Activated naive CD4-positive, alpha-beta T cell treated with anti-CD3 and anti-CD28 coated beads, Interleukin-2, amount 50 U/mL, for 16 hours (primary cell): ENCODE measurements at places on chromosomes 1 and 21.

GRCh38 chr1:57770772-57771171, 346.9 kb upstream of the DAB1 start:
- DNase-seq, result no peak

DNA sequence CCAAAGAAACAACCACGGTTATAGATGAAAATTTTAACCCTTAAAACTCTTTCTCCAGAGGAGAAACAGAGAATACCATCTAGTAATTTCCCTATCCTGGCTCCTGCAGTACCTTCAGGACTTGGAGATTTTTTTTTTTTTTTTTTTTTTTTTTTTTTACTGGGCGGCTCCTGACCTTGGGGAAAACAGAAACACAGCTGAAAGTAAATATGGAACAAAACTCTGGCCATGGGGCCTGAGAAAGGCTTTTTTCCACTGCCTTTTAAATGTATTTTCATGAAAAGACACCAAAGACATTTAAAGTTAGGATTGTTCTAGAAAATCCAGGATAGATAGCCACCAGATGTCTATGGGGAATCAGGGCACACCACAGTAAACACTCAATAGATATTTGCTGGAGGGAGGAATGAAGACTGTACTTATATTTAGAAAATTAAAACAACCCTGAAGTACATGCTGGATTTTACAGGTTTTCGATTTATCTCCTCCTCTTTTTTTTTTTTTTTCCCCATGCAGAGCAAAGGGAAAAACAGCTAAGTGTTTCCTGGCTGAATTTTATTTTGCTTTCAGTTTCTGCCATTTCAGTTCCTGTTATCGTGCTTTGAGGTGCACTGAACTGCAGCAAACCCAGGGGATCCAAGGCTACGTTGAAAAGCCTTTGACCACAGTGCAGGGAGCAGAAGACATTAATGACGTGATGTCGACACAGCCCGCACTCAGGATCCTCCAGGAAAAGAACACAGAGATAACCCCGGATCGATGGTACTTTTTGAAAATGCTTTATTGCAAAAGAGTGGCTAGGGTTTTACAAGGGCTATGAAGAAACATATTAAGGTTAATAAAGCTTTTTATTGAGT, 35.7 kb upstream of the CNN3 start:
- peak; percentile 11 for DNase-seq

- DNase-seq, result no peak
These were observed 79.5 kb downstream of the SLC66A1 start for GRCh38 chr1:19391596-19391981.

DNA sequence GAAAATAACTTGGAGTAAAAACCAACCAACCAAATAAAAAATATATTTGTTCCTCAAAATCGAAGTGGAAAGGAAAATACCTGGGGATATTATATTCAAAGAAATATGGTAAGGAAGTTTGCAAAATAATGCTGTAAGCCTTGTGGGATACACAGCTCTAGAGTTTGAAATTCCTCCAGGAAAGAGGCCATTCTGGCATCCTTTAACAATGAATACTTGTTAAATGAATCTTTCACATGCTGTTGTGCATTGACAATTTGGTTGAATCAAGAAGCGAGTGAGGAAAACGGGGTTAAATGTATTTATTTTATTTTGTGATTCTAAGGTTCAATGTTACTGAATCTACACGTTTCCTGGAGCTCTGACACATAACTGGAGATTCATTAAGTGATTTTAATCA, 30.5 kb upstream of the NTNG1 start:
- no peak for DNase-seq

- no peak for DNase-seq
These were observed 124.6 kb downstream of the BACH1 start for GRCh38 chr21:29423099-29423870.

GRCh38 chr1:91325456-91325855, 79.2 kb downstream of the HFM1 start:
- DNase-seq, result no peak

- no peak for DNase-seq
These were observed 81.7 kb upstream of the DUSP10 start for GRCh38 chr1:221823561-221823960.

- DNase-seq, result no peak
These were observed 41.0 kb downstream of the NRIP1 start for GRCh38 chr21:15023776-15024175.

GRCh38 chr1:999725-1000356, at the start of gene HES4:
TSS of gene HES4 (minus strand) at chr1:1000097. CDS start at chr1:999973, 124 bp downstream.
- peak; percentile 78 for DNase-seq

- DNase-seq, result no peak
These were observed 160.8 kb downstream of the VAV3 start for GRCh38 chr1:107804134-107804533.

- DNase-seq, result no peak
These were observed 162.4 kb downstream of the TPR start for GRCh38 chr1:186212568-186213224.

DNA sequence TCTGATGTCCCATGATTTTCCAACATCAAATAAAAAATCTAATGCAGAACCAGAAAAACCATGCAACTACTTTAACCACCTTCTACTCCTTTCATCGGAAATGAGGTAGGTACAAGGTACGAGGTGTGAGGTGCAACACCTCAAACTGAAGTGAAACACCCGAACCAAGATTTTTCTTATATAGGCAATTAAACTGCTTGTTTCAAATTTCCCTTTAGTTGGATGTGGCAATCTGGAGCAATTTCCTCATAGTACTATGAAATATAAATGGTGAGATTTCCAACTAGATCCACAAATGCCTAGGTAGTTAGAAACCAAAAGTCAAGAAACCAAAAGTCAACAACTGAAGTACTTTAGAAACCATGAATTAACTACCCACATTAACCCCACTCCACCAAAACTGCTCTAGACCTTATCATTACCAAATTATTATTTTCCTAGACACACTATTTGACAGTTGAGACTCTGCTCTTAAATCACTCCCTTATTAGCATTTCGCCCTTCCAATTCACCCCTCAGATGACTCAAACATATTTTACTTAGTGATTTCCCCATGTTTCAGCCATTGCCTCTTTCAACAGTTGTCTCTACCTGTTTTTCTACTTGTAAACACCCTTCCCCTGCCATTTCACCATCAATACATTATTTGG, 37.8 kb downstream of the FUBP1 start:
- DNase-seq, result no peak

- DNase-seq, result no peak
These were observed 68.6 kb downstream of the PIK3CD start for GRCh38 chr1:9719978-9720722.

DNA sequence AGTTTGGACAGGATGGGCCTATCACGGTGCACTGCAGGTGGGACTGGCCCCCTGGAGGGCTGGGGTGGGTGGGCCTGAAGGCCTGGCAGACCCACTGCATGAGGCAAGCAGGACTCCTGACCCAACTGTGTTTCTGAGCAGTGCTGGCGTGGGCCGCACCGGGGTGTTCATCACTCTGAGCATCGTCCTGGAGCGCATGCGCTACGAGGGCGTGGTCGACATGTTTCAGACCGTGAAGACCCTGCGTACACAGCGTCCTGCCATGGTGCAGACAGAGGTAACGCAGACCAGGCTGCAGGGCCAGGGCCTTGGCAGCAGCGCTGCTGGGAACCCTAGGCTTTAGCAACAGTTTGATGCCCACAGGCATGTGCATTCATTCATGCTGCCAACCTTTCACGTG, 29.0 kb upstream of the KDM4A start:
- no peak for DNase-seq

GRCh38 chr1:191589536-191589935, 568.7 kb upstream of the RGS18 start:
- DNase-seq, result no peak

DNA sequence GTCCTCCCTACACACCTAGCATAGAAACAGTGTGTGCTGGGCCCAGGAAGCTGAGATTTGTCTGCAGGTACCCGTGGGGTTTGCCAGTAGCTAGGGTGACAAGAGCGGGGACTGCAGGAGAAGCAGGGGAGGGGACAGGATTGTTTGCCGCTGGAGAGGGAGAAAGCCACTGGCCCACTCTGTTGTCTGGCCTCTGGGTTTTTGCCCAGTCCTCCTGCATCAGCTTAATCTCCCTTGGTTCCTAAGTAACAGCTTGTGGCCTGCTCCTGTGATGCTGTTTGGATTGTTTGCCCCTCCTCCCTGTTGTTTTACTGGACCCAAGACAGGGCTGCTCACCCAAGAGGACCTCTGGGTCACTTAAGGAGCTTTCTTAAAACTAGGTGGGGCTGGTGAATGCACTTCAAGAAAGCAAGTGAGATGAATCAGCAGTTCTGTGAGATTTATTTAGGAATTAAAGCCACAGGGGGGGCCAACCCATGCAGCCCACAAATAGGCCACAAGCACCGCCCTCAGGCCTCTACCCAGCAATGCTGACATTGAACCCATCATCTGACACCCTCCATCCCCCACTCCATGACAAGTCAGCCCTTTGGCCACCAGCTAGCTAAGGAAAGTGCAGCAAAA, 142.8 kb downstream of the ZZZ3 start:
- no peak for DNase-seq
